ENCODE measurements at places on chromosomes 2 and 18.

DNA sequence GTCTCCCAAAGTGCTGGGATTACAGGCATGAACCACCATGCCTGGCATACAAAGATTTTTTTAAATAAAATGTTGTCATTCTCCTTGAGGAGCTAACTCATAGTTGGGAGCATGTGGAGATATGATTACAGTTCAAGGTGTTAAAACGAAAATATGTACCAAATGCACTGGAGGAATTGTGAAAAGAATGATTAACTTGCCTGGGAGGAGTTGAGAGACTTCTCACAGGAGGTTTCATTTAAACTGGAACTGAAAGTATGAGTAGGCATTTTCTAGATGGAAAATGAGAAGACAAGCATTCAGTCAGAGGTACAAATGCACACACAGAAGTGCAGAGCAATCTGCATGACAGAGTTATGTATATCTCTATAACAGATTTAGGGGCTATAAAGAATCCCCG is 126.6 kb upstream of the PDE1A start:
- no peak for DNase-seq

DNA sequence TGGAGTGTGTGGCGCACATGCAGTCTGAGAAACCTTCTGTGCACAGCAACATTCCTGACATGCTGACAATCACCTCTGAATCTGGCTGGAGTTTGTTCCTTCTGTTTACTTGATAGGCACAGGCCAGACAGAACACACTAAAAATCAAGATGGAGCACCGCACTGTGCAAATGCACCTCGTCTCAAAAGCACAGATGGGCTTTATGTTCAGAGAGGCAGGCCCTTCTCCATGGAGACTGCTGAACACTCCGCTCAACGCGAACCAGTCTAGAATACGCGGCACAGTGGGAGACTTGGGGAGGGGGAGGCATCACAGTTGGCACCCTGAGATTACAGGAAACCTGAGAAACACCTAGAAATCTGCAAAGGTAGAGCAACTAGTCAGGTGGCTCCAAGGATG is 58.4 kb upstream of the DNMT3A start:
- DNase-seq = no peak

DNA sequence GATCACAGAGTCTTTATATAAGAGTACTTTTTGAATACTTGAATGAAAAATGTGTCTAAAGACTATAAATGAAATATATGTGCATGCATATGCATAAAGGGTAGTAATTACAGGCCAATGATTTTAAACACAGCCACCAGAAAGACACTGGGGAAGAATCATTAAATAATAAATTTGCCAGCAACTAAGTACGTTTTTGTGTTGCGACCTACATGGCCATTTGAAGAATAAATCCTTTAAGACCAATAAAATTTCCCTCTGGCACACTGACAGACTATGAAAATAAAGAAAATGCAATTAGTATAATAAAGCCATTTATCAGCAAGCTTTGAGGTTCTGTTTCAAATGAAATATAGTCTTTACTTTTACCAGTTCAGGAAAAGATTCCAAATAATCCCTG is 1413.3 kb downstream of the LRP1B start:
- DNase-seq = no peak

DNA sequence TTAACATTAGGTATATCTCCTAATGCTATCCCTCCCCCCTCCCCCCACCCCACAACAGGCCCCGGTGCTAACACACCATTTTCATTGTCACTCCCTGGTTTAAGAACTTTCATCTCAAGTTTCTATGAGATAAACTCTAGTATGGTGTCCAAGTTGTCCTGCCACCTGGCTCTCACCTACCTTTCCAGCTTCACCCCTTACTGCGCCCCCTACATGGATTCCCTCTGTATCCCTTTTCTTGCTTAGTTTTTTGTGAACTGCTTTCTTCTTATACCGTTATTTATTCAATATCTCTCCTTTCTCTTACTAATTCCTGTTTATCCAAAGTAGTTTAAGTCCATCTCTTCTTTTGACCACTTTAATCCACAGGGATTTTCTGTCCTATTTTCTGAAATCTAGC is 15.2 kb downstream of the EML4 start:
- DNase-seq = no peak

DNA sequence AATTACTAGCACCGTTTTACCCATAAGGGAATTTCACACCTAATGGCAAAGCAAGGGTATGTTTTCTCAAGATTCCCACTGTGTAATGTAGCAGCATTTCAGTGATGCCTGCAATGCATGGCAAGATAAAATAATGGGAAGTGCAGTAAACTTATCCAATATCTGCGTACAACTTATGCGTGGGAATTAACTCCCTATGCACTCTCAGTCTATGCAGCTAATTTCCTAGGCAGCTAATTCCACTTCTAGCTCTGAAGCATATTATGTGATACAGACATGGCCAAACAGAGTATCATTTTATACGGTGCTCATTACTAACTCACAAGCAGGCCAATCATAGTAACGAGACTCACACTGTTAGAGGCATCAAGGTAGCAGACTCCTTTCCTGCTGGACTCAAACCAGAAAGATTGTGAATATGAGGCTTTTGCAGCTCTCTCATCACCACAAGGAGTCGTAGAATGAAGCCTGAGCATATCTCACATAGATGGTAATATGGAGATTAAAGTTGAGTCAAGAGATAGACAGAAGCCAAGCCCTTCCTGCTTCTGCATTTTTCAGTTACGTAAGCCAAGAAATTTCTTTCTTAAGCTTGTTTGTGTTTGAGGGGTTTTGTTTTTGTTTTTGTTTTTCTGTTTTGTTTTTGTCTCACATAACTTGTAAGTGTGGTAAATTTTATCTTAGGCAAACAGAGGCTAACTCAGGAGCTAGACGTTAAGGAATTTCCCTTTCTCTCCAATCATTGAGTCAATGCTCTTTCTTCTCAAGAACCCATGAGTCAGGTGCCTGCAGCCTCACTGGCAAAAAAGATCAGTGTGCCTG is 34.8 kb upstream of the ITGAV start:
- peak; percentile 75 for DNase-seq

DNA sequence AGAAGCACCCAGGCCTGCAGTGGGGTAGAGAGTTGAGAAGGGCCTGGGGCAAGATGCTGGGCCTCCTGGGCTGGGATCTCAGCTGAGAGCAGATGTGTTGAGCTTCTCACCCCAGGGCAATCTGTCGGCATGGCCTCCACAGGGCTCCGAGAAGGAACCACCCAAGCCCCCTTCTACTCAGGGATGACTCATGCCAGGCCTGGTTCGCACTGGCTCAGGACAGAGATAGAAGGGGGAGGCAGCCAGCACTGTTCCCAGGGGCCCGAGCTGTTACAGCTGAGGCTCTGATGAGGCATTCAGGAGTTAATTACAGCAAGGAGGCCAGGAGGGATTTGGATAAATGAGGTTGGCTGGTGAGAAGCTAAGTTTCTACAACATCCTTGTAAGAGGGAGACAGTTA is 62.5 kb downstream of the CENPO start:
- DNase-seq = no peak

- no peak for DNase-seq
Measured at GRCh38 chr18:78733762-78734613, 245.6 kb upstream of the SALL3 start.

DNA sequence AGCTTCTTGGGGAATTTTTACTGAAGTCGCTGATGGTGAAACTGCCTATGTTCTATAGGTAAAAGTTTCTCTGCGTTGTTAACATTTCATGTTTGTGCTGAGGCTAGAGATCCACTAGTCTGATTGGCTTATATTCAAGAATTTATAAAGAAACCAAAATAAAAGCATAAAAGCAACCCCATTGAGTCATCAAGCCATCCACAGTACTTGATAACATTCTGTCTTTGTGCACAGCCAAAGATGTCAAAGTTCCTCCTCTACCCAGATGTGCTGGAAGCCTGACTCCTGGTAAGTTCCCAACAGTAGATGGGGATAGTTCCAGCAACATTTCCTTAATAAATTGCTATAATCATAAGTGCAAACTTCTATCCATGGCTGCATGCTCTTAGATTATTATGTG is 107.8 kb downstream of the TANC1 start:
- no peak for DNase-seq

GRCh38 chr2:40827392-40827791 is 375.5 kb upstream of the SLC8A1 start:
- DNase-seq = no peak

DNA sequence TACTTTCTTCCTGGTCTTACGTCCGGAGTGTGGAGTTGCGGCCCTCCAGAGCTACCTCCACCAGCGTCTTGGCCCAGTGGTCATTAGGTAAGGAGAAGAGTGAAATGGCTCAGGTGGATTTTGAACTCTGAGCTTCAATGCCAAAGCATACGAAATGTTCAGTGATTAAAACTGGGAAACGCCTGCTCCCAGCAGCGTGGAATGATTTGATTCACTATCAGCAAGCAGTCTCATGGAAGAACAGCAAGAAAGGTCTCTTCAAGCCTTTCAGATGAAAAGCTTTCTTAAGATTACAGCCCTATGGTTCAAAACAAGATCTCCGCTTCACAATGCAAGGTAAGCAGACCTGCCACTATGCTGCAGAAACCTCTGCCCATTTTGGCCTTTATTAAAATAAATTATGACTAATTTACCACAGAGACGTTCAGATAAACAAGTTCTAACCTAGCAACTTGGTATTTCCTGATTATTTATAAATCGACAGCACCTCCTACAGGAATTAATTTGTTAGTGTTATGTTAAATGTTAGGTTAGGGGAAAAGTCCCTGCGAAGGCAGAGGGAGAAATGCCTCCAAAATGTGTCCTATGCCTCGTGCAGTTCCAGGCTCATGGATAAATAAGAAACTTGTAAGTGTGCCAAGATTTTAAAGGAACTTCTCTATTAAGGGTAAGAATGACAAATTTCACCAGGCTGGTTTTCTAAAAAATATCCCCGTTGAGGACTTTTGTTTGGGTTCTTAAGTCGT is 10.1 kb downstream of the SP9 start:
- peak; percentile 76 for DNase-seq

GRCh38 chr2:59184276-59185020 is 943.3 kb upstream of the FANCL start:
- DNase-seq = peak; percentile 37

GRCh38 chr18:28127763-28128658 is 48.9 kb downstream of the CDH2 start:
- DNase-seq = peak; percentile 59

DNA sequence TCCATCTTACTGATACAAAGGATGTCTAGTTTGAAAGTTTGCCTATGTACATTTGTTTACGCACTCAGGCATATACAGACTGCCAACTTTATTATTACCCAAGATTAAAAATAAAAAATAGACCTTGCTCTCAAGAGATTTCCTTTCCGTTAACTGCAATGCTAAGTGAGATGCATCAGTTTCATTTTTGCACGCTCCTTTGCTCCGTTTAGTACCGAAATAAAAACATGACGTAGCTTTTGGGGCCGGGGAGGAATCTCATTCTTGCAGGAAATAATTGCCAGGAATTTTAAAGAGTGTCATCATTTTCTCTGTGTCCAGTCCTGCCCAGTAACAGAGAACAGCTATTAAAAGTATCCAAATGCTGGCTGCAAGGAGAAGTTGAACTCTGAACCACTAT is 169.5 kb downstream of the SLC8A1 start:
- no peak for DNase-seq

- DNase-seq = peak; percentile 83
Measured at GRCh38 chr2:150549381-150549780, 61.9 kb upstream of the RND3 start.

DNA sequence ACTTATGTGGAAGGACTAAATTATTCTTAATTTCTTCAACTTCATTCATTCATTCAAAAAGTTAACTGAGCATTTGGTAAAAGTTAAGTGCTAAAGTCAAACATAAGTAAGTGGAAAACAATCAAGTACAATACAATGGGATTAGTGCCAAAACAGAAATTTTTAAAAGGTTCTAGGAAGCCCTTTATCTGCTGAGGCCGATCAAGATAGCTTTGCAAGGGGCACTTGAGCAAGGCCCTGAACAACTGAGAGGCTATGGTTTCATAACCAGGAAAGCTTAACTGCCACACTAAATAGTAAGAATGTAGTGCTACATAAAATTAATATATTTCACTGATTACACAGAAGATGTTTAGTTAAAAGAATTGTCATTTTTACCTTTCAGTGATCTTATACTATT is 76.5 kb downstream of the NOL10 start:
- DNase-seq = no peak

- no peak for DNase-seq
Measured at GRCh38 chr2:45205480-45205879, 196.2 kb upstream of the SIX2 start.

GRCh38 chr18:45551142-45551815 is 64.0 kb upstream of the SLC14A2 start:
- DNase-seq = no peak

GRCh38 chr2:98516571-98516970 is 71.9 kb downstream of the INPP4A start:
- DNase-seq = no peak

GRCh38 chr2:111697560-111697959 is 186.4 kb downstream of the ANAPC1 start:
- DNase-seq = no peak

GRCh38 chr2:178498137-178498536 is 17.9 kb downstream of the PLEKHA3 start:
- no peak for DNase-seq

GRCh38 chr2:57920342-57920939 is 126.2 kb upstream of the VRK2 start:
- no peak for DNase-seq

DNA sequence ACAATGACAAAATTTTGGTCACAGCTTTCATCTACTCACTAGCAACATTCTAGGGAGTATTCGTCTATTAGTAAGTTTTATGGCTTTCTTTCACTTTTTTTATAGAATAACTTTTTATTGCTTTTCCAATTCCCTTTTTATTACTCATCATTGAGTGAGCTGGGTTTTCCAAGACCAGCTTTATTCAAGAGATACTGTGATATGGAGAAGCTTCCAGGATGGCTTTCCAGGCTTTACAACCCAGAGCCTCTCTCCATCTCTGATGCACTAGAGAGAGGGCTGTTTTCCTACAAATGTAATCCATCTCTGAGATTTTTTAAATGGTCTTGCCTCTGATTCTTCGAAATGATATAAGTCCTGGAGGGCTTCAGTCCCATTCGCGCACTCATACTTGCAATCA is 118.3 kb downstream of the LDLRAD4 start:
- no peak for DNase-seq

DNA sequence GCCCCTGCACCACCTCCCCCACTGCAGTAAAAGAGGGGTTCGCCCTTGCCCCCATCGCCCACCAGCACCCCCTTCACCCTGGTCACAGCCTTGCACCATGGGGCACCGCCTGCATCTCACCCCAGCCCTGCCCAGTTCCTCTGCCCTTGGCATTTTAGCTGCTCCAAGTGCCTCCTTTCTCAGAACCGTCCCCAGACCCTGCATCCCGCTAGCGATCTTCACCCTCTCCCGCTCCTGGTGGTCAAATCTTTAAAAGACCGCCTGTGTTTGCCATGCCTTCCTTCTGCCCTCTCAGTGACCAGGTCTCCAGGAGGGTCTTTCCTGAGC is 114.7 kb upstream of the OTOS start:
- DNase-seq = no peak

GRCh38 chr2:231238689-231239088 is 40.3 kb downstream of the ARMC9 start:
- no peak for DNase-seq

DNA sequence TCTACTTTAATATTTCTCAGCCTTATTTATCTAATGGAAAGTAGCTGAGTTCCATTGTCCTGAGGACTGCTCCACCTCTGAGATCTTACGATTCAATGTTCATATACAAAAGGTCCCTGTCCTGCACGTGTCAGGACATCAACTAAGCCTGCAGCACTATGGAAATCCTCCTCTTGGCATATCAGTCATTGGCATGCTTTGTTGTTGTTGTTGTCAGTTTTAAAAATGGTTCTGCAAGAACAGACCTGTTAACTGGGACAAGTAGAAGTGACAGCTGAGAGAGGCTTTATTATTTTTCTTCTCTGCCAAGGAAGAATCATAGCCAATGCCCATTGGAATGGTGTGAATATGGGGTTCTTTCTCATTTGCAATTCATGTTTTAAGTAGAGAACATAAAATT is 450.1 kb upstream of the PKDCC start:
- peak; percentile 7 for DNase-seq
